ENCODE measurements at places on chromosomes 6 and 20. TPM values are rescaled to one million over a fixed set of nuclear protein-coding genes. Genes with fewer than 3 reads are reported as not detected.

LRRC1 gene
- 8.9 TPM for total RNA-seq

AVP gene
- total RNA-seq = not detected

ULBP1 gene
- 0.94 TPM for total RNA-seq

SLC32A1 gene
- total RNA-seq = not detected

DAAM2 gene
- total RNA-seq = not detected

HLA-DQA1 gene
- total RNA-seq = not detected
